Erythroblast (primary cell): ENCODE measurements at places on chromosomes 7 and 10.

DNA sequence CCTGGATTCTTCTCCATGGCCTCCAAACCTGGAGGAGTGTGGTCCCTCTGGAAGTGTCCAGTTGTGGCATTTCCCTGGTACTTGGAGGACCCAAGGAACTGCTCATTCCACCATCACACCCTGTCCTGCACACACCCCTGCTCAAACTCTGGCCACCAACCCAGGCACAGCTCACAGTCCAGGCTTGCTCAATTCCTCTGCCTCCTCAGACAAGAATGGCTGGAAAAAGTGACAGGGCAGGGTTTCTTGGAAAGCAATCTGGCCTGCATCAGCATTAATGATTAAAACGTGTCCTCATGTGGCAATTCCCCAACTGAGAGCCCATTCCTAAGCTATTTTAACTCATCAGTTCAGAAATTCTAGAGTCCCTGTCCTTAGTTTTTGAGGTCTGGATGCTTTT, 17.2 kb upstream of the TPST1 start:
- no peak for DNase-seq

DNA sequence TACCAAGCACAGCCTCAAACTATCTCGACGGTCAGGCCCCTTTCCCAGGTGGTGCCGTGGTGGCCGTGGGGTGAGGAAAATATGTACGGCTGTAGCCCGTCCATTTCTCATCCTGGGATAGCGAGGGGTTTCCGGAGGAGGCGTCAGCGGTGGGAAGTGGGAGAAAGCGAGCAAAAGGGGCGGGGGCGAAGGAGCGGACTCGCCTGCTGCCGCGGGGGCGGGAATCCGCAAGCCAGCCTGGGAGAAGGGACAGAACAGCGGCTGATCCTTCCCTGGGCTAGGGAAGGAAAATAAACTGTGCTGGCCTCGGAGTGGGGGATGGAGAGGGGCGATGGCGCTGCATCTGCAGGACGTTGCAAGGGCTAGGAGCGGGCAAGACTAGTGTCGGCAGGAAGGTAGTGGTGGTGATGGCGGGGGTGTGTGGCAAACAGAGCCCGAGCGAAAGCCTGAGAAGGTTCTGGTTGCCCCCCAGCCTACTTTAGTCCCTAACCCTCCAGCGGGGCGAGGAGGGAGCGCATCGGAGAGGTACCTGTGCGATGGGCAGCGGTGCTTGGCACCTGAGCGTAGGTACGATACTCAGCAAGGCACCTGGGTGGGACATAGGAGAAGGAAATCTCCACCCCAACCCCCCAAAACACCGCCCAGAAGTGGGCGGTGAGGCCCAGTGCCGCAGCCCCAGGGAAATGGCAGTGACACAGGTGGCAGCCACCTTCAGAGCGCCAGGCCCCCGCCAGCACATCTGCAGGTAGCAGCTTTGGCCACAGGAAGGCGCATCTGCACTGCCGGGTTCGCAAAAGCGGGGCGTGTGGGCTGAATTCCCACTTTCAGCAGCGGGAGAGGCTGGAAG, 49.9 kb upstream of the STEAP1B start:
- no peak for DNase-seq

DNA sequence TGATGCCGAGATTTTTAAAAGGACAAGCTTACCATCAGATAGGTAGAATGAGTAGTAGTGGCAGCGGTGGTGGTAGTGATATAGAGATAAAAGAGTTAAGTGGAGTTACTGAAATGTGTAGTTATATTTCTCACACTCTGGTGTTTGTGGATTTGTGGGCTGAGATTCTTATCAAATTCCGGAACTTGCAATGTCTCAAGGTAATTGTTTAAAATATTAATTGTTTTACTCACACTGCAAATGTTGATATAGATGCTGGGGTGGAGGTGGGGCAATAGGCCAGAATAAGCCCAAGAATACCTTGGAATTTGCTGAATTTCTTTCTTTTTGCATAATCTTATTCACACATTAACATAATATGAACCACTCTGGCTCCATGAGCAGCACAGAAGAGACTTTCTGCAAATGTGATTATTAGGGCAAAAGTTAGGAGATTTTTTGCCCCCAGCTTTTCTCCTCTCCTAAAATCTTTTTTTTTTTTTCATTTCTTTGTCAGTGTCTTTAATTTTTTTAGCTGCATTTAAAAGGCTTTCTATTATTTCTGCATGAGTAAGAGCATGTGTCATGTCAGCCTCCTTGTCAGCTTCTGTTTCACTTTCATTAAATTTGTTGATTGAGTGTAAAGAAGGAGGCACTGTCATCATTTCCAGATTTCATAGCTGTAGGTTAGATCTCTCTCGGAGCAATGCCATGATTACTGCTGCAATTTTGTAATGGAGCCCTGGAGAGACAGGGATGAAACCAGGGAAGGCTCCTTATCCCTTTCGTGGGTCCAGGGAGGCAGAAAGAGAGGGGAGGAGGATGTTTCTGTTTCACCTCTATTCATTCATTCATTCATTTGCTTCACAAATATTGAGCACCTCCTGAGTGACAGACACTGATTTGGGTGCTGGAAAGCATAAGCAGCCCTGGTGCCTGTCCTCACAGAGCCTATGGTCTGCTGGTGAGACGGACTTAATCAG, 13.1 kb upstream of the SGMS1 start:
- DNase-seq: no peak

DNA sequence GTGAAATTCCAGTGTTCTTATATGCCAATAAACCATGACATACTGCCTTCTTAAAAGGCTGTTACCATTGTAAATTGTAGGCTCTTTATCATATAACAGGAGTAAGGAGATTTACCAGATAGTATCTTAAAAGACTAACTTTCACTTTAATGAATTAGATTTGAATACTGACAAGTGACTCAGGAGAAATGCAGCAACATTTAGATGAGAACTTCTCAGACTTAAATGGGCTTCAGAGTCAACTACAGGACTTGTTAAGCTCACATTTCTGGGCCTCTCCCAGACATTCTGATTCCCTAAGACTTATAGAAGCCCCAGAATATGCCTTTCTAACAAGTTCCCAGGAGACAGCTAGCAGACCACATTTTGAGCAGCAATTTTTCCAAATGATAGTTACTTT, 466.3 kb downstream of the ARL4A start:
- no peak for DNase-seq

- no peak for DNase-seq
These were observed 715.3 kb downstream of the INHBA start for GRCh38 chr7:40987571-40987970.

- DNase-seq: no peak
These were observed 81.3 kb downstream of the PRKCQ start for GRCh38 chr10:6498771-6499170.

GRCh38 chr7:142481548-142481947, 223.7 kb upstream of the PRSS58 start:
- DNase-seq: no peak
